Activated naive CD8-positive, alpha-beta T cell treated with anti-CD3 and anti-CD28 coated beads, Interleukin-2, amount 50 U/mL, for 24 hours (primary cell): ENCODE measurements at places on chromosomes 16 and 17.

GRCh38 chr16:87060034-87060986 is 256.9 kb downstream of the C16orf95 start:
- no peaks in the 10 kb centered on the region for H3K36me3 ChIP-seq
- no peak for DNase-seq
- no peak overlapping the region for H3K27ac ChIP-seq
- H3K4me1 ChIP-seq = no peaks in the 10 kb centered on the region
- peaks cover 36% of the 10 kb centered on the region for H3K27me3 ChIP-seq
- H3K4me3 ChIP-seq = no peak overlapping the region

DNA sequence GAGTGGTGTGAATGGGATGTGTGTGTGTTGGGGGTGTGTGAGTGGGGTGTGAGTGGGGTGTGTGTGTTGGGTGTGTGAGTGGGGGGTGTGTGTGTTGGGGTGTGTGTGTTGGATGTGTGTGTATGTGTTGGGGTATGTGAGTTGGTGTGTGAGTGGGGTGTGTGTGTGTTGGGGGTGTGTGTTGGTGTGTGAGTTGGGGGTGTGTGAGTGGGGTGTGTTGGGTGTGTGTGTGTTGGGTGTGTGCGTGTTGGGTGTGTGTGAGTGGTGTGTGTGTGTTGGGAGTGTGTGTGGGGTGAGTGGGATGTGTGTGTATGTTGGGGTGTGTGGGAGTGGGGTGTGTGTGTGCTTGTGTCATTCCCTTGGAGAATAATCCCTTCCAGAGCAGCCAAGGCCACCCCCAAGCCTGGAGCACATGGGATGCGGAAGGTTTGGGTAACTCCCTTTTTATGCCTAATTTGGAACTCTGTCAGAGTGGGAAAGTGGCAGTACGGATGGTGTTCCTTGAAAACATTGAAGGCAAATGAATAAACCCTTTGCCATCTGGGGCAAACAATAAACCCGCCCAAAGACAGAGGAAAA is 14.3 kb downstream of the RNF213 start:
- peaks cover 43% of the 10 kb centered on the region for H3K4me1 ChIP-seq
- no peaks in the 10 kb centered on the region for H3K27me3 ChIP-seq
- H3K4me3 ChIP-seq = no peak overlapping the region
- no peak for DNase-seq
- H3K36me3 ChIP-seq = peaks cover 40% of the 10 kb centered on the region

DNA sequence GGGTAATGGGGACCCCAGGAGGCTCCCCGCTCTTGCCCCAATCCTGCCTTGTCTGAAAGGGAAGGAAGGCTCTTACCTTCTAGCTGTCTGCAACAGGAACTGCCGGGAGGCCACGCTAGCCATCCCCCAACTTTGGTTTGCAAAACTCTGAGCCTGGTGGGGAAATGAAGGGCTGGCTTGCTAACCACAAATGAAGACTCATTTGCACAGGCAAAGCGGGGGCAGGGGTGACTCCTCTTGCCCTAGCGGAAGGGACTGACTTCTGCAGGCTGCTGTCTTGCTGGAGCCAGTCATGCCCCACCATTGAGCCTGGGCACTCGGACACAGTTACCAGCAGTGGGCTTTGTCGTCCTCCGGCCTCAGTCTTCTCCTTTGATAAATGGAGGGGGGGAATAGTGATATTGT is 52.6 kb downstream of the PLCG2 start:
- H3K4me1 ChIP-seq = peaks cover 42% of the 10 kb centered on the region
- H3K27ac ChIP-seq = peak overlapping the region; percentile 46
- no peaks in the 10 kb centered on the region for H3K27me3 ChIP-seq
- H3K4me3 ChIP-seq = no peak overlapping the region

DNA sequence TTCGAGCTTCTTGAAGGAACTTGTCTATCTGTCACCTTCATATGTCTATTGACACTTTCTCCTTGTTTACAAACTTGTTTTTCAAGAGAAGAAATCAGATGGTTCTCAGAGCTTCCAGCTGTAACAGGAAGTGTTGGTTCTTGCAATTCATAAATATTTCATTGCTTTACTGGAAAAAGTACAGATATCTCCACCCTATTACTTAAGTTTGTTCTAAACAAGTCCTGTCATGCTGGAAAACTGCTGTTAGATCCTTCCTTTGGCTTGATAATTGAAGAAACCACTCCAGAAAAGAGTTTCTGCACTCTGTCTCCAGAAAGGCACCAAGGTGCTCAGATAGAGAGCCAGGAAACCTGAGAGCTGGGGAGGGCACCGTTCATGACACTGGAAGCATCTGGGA is 181.6 kb downstream of the DNAH9 start:
- no peak overlapping the region for H3K4me3 ChIP-seq
- H3K27me3 ChIP-seq = peaks cover 2% of the 10 kb centered on the region
- H3K36me3 ChIP-seq = no peaks in the 10 kb centered on the region
- no peak for DNase-seq
- H3K4me1 ChIP-seq = no peaks in the 10 kb centered on the region
- H3K27ac ChIP-seq = no peak overlapping the region

DNA sequence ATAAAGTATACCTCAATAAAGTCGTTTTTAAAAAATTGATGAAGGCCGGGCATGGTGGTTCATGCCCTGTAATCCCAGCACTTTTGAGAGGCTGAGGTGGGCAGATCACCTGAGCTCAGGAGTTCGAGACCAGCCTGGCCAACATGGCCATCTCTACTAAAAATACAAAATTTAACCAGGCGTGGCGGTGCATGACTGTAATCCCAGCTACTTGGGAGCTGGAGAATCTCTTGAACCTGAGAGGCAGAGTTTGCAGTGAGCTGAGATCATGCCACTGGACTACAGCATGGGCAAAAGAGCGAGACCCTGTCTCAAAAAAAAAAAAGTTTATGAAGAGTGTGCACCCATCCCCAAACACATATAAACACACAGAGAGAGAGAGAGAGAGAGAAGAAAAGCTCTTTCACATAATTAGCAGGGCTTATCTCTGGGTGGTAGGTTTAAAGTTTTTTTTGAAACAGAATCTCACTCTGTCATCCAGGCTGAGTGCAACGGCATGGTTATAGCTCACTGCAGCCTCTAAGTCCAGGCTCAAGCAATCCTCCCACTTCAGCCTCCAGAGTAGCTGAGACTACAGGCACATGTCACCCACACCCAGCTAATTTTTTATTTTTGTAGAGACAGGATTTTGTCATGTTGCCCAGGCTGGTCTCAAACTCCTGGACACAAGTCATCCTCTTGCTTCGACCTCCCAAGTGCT is 3.0 kb downstream of the SREBF1 start:
- peak overlapping the region; percentile 85 for H3K27ac ChIP-seq
- H3K4me1 ChIP-seq = peaks cover 59% of the 10 kb centered on the region
- H3K4me3 ChIP-seq = peak overlapping the region; percentile 85
- H3K36me3 ChIP-seq = peaks cover 24% of the 10 kb centered on the region
- DNase-seq = no peak

DNA sequence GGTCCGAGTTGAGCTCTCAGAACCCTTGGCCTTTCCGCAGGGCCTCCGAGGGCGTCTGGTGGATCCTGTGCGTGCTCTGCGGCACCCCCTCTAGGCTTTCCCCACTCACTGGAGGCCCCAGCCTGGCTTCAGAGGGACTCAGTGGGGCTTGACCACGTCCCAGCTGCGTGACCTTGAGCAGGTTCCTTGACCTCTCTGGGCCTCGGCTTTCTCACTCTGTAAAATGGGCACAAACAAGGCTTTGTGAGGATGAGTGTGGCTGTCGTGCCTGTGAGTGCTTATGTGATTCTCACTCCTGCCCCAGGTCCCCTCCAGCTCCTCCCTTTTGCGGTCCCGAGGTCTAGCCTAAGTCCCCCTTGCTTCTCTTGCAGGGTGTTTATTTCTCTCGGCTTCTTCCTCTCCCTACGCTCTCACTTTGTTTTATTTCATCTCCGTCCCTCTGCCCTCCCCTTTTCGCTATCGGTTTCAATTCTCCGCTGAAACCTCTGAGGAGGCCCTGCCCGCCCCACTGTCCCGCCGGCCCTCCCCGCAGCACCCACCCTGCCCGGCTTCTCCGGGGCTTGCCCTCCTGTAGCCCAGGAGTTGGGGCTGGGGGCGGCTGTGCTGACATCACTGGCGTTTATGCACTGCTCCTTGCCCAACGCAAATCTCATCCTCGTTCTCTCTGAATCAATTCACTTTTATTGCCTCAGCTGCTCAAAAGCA is 82.3 kb upstream of the CBX4 start:
- DNase-seq = no peak
- no peak overlapping the region for H3K27ac ChIP-seq
- peaks cover 9% of the 10 kb centered on the region for H3K4me1 ChIP-seq
- no peaks in the 10 kb centered on the region for H3K36me3 ChIP-seq
- H3K27me3 ChIP-seq = no peaks in the 10 kb centered on the region

DNA sequence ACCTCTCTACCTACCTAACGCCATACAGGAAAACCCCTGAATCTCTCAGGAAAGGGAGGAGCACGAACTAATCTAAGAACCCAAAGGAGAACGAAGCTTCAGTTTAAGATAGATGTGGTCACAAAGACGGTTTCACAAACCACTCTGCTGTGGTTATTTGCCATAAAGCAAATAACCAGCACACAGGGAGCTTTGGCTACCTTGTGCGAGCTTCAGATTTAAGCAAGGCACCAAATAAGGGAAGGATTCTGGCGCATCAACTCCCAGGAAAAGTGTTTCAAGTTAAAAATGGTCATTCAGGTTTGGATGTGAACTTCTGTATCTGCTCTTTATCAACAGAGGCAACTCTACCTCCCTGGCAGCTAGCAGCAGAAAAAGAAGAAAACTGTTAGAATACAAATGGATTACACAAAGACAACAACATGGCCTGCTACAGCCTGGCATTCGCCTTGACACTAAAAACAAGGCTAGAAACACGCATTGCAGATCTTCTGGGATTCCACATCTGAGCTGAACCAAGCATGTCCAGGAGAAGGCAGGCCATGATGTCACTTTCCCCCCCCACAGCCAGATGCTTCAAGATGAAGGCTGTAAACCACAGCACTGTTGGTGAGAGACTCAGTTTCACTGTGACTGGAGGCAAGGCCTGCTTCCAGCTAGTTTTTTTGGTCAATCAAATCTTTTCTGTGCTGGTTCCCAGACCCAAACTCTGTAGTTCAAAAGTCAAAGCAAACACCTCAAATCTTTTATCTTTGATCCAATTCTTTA is 43.6 kb downstream of the SMG6 start:
- peak overlapping the region; percentile 95 for H3K27ac ChIP-seq
- no peaks in the 10 kb centered on the region for H3K27me3 ChIP-seq
- peaks cover 37% of the 10 kb centered on the region for H3K36me3 ChIP-seq
- H3K4me1 ChIP-seq = peaks cover 73% of the 10 kb centered on the region

DNA sequence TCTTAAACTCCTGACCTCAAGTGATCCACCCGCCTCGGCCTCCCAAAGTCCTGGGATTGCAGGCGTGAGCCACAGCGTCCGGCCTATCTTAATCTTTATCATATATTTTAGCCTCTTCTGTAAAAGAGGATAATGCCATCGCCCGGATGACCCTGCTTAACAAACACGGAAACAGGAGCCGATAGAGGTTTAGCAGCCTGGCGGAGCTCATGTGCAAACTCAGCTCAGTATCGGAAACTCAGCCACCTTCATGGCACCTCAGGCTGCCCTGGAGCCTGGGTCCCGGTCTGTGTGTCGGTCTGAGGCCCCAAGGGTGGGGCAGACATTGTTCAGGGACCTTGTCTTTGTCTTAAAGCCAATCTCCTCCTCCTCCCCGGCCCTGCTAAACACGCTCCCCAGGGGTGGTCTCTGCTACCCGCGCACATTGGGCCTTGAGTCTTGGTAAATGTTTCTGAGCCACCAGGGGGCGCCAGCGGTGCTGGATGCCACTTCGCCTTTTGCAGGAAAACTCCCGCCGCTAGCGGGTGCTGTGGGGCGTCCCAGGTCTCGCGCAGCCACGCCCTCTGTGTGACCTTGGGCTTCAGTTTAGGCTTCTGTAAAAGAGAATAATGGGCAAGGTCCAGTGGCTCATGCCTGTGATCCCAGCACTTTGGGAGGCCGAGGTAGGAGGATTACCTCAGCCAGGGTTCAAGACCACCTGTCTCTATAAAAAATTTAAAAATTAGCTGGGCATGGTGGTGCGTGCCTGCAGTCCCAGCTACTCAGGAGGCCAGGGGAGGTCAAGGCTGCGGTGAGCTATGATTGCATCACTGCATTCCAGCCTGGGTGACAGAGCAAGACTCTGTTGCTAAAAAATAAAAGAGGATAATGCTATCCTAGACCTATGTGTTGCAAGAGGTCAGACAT is 2.7 kb downstream of the CETP start:
- peak overlapping the region; percentile 86 for H3K27ac ChIP-seq
- DNase-seq = peak; percentile 99
- no peaks in the 10 kb centered on the region for H3K36me3 ChIP-seq
- H3K4me1 ChIP-seq = peaks cover 21% of the 10 kb centered on the region
- no peaks in the 10 kb centered on the region for H3K27me3 ChIP-seq

DNA sequence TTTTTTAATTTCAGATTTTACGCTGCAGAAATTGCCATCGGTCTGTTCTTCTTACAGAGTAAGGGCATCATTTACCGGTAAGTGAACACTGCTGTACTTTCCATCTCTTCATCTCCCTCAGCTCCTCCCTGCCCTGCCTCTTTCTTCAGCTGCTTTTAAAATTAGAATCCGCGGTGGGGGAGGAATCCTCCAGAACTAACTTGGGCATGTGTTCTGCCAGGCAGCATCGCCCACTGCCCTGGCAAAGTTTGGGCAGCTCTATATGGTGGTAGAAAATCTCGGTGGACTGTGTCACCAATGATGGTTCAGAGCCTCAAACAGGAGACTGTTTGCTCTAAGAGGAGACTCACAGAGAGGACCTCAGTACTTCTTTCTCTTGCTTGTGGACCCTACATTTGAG is 81.6 kb upstream of the CACNG3 start:
- no peak overlapping the region for H3K27ac ChIP-seq
- peaks cover 4% of the 10 kb centered on the region for H3K4me1 ChIP-seq
- H3K36me3 ChIP-seq = peaks cover 46% of the 10 kb centered on the region

DNA sequence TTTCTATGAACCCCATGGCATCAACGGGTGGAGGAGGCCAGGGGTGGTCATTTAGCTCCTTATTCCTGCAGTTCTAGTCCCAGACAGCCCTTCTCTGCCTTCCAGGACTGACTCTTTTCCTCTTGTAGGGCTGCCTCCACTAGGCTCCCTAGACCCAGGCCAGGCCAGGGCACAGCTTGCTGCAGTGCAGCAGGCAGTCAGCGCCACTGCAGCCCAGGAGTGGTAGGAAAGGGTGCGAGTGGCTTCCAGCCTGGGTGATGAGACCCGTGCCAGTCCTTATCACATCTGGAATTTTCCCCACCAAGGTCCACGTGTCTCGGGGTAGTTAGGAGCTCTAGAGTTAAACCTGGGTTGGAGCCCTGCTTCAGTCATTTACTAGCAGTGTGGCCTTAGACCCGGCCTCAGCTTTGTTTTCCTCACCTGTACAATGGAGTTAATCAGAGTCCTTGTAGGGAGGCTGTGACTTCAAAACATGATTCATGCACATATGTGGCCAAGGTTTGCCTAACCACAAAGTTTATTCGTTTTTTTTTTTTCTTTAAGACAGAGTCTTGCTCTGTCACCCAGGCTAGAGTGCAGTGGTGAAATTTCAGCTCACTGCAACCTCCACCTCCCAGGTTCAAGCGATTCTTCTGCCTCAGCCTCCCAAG is 4.7 kb downstream of the SLC5A11 start:
- peaks cover 14% of the 10 kb centered on the region for H3K4me1 ChIP-seq
- no peak overlapping the region for H3K27ac ChIP-seq
- H3K27me3 ChIP-seq = no peaks in the 10 kb centered on the region
- no peak for DNase-seq
- no peak overlapping the region for H3K4me3 ChIP-seq
